ENCODE measurements at places on chromosomes 12 and 14.

DNA sequence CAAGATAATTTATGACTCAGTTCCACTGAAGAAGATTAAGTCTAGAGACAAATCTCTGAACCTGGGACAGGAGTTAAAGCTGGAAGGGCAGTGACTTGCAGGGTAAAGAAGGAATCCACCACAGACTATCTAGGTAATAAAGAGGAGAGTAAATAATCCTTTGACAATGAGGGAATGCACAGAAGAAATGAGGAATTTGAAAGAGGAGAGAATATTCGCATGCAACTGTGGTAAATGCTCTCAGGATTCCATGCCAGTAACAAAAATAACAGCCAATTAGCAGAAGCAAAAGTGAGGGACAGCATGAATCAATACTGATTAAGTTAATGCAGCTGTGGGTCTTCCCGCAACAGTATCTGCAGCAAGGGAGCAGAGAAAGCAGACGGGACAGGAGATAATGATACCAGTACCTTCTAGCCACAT, 77.0 kb downstream of the KITLG start:
- DNase-seq = no peak

- no peak for DNase-seq
Observed at GRCh38 chr14:55514819-55515490, 65.1 kb upstream of the KTN1 start.

DNA sequence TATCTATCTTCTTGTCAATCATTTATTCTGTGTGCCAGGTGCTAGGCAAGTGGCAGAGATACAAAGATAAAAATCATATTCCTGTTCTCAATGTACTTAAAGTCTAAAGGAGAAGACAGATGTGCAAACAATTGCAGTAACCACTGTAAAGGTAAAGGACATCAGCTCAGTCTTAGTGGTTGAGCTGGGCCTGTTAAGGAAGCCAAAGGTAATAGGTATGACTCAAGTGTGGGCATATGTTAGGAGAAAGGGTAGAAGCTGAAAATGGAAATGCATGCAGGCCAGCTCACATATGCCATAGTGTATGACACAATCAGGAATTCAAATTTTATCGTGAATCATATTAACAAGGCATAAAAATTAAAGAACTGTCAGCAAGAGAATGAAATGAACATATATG, 49.8 kb downstream of the FAR2 start:
- DNase-seq = no peak

DNA sequence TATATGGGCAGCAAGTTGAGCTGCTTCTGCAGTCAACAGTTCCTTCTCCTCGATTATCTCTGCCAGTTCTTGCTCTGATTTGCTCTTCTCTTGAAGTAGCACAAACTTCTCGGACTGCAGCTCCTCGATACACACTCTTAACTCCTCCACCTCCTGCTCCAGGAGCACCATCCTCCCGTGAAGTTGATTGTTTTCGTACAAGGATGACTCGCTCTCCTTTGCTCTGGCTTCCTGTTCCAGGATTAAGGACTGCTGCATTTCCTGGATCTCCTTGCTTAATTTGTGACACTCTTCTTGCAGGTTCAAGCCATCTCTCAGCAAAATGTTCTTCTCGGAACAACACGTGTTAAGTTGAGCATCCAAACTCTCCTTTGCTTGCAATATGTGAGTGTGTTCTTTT, 56.2 kb upstream of the VPS33A start:
- no peak for DNase-seq

GRCh38 chr12:83250866-83251265, 564.2 kb downstream of the TMTC2 start:
- DNase-seq = no peak

- no peak for DNase-seq
Observed at GRCh38 chr14:99128185-99128584, 143.8 kb downstream of the BCL11B start.

GRCh38 chr12:130298322-130299021, 39.2 kb upstream of the PIWIL1 start:
- DNase-seq = no peak

Measured in NCI-H748 treated with DMSO at 0.1 percent for 48 hours (cell line).